ENCODE measurements at places on chromosomes 1 and 21. TPM values are rescaled to one million over a fixed set of nuclear protein-coding genes. Genes with fewer than 3 reads are reported as not detected.

Gene RNU1-2
- total RNA-seq: 5,329 TPM

Gene LRRC71
- 0.36 TPM for total RNA-seq

Gene CDK11A
- 16.8 TPM for total RNA-seq

Gene OR2T33
- total RNA-seq: not detected

Gene IL12RB2
- total RNA-seq: not detected

Gene MAPKAPK2
- total RNA-seq: 34.9 TPM

Gene DYNLT5
- total RNA-seq: 0.94 TPM

Gene KCNN3
- 0.09 TPM for total RNA-seq

All from endothelial cell of coronary artery (primary cell).